RWPE1 (cell line): ENCODE measurements at places on chromosomes 6 and 20.

GRCh38 chr6:37578104-37578503 lies 78.4 kb upstream of the CCDC167 start:
- no peak for DNase-seq

DNA sequence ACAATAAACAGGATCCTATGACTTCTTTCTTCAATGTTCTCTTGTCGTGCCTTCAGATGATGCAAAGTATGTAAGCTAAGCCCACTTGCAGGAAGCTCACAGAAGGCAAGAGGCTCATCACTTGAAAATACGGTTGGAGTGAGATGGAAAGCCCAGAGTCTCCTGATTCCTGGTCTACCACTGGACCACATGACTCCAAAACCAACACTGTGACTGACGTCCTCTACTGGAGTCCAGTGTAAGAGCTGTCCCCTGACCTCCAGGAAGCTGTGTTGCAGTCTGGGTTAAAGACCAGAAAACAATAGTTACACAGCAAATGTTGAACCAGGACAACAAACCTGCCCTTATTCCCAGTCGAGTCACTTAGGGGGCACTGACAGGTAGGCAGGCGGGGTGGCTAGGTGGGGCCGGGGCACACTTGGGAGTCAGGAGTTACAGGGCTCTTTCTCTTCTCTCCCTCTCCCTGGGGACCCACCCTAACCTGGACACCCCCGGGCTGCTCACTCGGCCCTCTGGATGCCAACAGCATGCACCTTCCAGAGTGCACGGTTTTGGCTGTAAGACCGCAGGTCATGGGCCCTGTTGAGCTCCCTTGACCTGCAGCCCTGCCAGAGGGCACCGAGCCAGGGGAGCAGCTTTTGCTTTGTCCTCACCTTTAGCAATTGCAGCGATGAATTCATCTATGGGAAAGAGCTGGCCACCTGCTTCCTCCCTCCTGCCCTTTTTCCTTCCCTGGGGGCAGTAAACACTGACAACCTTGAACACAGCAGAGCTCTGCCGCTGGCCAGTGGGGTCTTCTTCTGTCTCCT lies 7.4 kb downstream of the PCK1 start:
- no peak for DNase-seq

DNA sequence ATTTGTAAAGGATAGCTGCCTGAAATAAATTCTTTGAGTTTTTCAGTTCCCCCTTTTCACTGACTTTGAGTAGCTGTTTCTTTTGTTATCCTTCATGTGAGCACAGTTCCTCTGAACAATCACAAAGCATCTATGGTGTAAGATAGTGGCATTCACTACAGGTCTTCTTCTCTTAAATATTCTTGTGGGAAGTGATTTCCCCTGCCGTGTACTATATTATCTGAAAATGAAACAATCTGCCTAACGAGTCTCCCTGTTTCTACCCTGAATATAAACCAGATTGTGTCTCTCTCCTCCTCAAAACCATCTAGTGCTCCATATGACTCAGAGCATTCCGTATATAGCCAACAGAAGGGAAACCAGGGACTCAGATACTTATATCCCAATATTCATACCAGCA lies 380.1 kb upstream of the SOX4 start:
- DNase-seq = no peak

DNA sequence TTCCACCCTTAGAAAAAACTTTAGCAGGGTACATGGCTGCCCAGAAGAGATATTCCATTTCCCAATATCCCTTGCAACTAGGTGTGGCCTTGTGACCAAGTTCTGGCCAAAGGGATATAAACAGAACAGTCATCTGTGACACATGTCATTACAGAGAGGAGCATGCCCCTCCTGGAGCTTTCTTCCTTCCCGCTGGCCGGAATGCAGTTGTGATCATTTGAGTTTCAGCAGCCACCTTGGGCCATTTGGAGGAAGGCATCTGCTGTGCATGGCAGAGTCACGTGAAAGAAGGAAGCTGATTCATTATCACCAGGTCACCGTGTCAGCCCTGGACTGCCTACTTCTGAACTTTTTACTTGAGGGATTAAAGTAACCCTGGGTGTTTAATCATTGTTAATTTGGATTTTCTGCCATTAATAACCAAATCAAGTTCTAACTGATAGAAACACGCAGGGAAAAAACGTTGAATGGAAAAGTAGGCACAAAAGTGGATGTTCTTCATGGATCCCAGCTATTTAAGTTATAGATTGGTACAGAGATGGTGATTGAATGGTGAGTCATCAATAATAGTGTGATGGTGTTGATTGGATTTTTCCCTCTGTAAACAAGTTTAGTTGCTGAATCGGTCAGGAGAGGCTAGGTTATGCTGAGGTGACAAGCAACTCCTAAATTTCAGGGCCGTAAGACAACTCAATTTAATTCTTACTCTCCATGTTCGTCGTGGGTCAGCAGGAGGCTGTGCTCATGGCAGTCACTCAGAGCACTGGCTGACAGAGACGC lies 80.7 kb upstream of the CCDC167 start:
- DNase-seq = peak; percentile 20

DNA sequence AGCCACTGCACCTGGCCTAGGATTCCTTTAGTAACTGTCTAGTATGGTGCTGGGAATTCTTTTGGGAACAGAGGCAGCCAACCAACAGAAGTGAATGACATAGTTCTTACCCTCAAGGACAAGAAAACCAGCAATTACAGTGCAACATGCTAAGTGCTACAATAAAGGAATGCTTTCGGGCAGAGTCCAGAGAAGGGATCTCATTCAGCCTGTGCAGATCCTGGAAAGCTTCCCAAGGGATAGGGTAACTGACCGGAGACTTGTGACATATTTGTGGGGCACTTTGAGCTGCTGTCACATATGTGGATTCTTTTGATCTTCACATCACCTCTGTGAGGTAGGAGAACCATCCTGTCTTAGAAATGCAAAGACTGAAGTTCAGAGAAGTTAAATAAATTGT lies 46.8 kb downstream of the C6orf15 start:
- DNase-seq = no peak

DNA sequence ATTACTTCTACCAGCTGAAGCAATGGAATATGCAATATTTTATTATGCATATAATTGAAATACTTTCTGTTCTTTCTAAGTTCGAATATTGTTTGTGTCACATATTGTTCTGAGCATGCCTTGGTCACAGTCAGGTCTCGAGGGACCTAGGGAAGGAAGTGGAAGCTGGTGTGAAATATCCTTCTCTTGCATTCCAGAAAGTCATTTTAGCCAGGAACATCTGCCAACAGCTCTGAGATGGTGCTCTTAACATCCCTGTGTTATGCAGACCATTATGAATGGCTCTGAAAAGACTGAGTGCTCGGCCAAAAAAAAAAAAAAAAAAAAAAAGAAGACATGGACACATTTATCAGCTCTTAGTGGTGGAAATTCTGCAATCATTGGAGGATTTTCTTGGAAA lies 132.7 kb upstream of the JAG1 start:
- DNase-seq = no peak

DNA sequence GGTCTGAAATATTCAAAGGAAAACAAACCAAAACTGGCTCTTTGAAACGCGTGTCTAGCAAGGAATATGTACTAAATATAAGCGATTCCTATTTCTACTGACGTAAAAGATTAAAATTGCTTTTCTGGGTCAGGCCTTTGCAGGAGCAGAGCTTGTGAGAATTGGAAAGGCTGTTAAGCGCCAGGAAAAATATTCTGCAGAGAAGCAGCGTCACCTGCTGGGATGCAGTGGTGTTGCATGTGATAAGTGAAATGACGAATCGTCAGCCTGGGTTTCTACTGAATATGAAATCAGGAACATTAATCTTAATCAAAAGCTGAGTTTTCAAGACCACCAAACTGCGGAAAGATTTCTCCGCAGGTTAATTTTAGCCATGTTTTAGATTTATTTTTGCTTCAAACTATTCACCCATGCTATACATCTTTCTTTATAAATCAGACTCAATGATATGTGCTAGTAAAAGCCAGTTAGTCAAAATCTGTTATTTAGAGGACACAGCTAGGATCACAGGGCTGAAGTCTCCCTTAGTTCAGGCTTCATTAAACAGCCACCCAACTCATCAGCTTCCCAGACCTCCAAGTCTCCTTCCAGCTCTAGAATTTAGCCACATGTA lies 67.4 kb downstream of the ALDH8A1 start:
- DNase-seq = peak; percentile 53

DNA sequence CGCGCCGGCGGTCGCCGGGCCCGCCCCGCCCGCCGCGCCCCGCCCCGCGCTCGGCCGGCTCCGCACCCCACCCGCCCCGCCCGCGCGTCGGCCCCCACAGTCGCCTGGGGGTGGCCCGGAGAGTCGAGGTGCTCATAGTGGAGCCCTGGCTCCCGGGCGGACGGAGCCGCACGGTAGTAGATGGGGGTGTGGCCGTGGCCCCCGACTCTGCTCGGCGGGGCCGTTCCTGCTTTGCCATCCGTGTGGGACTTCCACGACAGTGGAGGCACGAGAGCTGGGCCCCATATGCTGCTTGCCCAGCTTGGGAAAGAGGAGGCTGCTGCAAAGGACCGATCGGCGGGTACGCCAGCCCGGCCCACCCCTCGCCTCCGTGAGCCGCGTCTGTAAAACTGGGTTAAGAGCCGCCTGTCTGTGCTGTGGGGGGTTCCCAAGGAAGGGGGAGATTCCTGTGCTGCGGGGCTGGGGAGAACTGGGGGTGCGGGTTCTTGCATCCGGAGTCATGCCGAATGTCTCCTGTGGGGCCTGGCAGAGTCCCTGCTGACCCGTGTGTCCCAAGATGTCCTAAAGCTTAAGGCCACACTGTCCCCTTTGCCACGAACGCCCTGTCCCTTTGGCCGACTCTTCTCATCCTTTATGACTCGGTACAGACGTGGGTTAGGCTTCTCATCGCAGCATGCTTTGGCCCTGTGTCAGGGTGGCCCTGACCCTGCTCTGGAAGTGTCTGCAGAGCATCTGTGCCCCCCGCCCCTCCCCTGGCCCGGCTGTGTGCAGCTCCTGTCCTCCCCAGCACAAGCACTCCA lies at the start of gene OPRL1:
Gene OPRL1 (plus strand): TSS at position 70 of the 800 bp plus-strand sequence. CDS start 12,639 bp downstream, outside the sequence.
- DNase-seq = peak; percentile 69
